A549 treated with dexamethasone at 1 μM for 4 hours (cell line): ENCODE measurements at places on chromosomes 2 and 18. TPM values are rescaled to one million over a fixed set of nuclear protein-coding genes. Genes with fewer than 3 reads are reported as not detected.

NTSR2 gene
- not detected in 5 replicates for total RNA-seq

ALK gene
- total RNA-seq: 0.02 to 0.04 TPM in 2 of 5 replicates, not detected in the others

FAM161A gene
- 6.0 to 9.9 TPM (median 8.7 TPM) in 5 replicates for total RNA-seq

SCTR gene
- 0.15 to 0.18 TPM in 2 of 5 replicates, not detected in the others for total RNA-seq

FAM136A gene
- total RNA-seq: 89.6 to 98.4 TPM (median 94.8 TPM) in 5 replicates

M1AP gene
- not detected in 5 replicates for total RNA-seq

EVX2 gene
- not detected in 5 replicates for total RNA-seq

CLEC4F gene
- total RNA-seq: not detected in 5 replicates

SLC5A7 gene
- total RNA-seq: not detected in 5 replicates

DNAH6 gene
- 0.01 to 0.12 TPM (median 0.04 TPM) in 4 of 5 replicates, not detected in the other for total RNA-seq

SELENOI gene
- 13.4 to 19.9 TPM (median 17.4 TPM) in 5 replicates for total RNA-seq

CDH2 gene
- 39.4 to 57.6 TPM (median 50.4 TPM) in 5 replicates for total RNA-seq

SPP2 gene
- not detected in 5 replicates for total RNA-seq

TMEM200C gene
- not detected in 5 replicates for total RNA-seq

CENPA gene
- total RNA-seq: 38.8 to 53.8 TPM (median 51.0 TPM) in 5 replicates

SPATA3 gene
- total RNA-seq: not detected in 5 replicates

GALNT5 gene
- total RNA-seq: 2.0 to 2.4 TPM (median 2.1 TPM) in 5 replicates

VIT gene
- total RNA-seq: not detected in 5 replicates

ANKAR gene
- 1.2 to 1.8 TPM (median 1.3 TPM) in 5 replicates for total RNA-seq

ATL2 gene
- total RNA-seq: 45.9 to 65.5 TPM (median 56.1 TPM) in 5 replicates

EMX1 gene
- total RNA-seq: 0.07 to 0.28 TPM (median 0.21 TPM) in 4 of 5 replicates, not detected in the other

DSG1 gene
- not detected in 5 replicates for total RNA-seq

AP1S3 gene
- total RNA-seq: 28.0 to 40.5 TPM (median 36.0 TPM) in 5 replicates

RNU2-63P gene
- total RNA-seq: not detected in 5 replicates

ALLC gene
- 0.05 to 0.11 TPM (median 0.08 TPM) in 3 of 5 replicates, not detected in the others for total RNA-seq

MCM6 gene
- 44.8 to 53.5 TPM (median 47.8 TPM) in 5 replicates for total RNA-seq

PJVK gene
- total RNA-seq: 1.1 to 1.9 TPM (median 1.6 TPM) in 5 replicates

RAB6D gene
- total RNA-seq: 0.02 to 0.06 TPM (median 0.04 TPM) in 4 of 5 replicates, not detected in the other

TUBB8B gene
- total RNA-seq: 0.12 TPM in 1 of 5 replicates, not detected in the others

RIOK3 gene
- total RNA-seq: 24.4 to 42.1 TPM (median 33.0 TPM) in 5 replicates
